ENCODE measurements at places on chromosomes 16 and 17.

DNA sequence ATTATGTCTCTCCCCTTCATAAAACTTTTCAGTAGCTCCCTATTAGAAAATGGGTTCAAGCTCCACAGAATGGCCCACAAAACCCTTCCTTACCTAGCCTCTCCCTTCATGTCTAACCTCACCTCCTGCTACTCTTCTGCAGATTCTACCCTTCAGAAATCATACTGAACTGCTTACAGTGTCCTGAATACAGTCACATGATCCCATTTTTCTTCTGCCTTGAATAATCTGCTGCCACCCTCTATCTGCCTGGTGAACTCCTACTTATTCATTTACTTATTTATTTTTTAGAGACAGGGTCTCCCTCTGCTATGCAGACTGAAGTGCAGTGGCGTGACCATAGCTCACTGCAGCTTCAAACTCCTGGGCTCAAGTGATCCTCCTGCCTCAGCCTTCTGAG, 15.0 kb downstream of the LASP1NB start:
- no peak for DNase-seq

- DNase-seq, result no peak
These were observed 947 bp downstream of the DDX42 start for GRCh38 chr17:63774969-63775265.

DNA sequence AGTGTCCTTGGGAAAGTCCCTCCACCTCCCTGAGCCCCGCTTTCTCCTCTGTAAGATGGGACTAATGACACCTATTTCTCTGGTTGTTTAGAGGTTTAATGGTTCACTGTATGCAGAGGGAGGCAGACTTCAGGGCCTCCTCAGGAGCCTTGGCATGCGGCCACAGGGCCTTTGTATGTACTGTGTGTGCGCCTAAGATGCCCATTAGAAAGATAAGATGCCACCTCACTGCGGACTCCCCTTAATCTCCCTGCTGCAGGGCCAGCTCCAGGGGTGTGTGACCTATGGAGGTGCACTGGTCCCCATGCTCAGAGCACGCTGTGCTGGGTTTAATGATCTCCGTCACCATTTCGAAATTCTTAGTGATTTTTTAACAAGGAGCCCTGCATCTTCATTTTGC, 59.3 kb downstream of the TMEM235 start:
- no peak for DNase-seq

DNA sequence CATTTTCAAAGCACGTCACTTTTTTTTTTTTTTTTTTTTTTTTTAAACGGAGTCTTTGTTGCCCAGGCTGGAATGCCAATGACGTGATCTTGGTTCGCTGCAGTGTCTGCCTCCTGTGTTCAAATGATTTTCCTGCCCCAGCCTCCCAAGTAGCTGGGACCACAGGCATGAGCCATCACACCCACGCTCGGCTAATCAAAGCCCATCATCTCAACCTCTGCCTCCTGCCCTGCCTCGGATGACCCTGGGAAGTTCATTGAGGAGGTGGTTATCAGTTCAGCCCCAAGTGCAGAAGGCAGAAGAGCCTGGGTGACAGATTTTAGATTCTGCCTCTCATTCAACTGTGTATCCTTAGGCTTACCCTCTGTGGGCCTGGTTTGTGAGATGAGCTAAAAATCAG, 484.9 kb upstream of the EEF2KMT start:
- no peak for DNase-seq

DNA sequence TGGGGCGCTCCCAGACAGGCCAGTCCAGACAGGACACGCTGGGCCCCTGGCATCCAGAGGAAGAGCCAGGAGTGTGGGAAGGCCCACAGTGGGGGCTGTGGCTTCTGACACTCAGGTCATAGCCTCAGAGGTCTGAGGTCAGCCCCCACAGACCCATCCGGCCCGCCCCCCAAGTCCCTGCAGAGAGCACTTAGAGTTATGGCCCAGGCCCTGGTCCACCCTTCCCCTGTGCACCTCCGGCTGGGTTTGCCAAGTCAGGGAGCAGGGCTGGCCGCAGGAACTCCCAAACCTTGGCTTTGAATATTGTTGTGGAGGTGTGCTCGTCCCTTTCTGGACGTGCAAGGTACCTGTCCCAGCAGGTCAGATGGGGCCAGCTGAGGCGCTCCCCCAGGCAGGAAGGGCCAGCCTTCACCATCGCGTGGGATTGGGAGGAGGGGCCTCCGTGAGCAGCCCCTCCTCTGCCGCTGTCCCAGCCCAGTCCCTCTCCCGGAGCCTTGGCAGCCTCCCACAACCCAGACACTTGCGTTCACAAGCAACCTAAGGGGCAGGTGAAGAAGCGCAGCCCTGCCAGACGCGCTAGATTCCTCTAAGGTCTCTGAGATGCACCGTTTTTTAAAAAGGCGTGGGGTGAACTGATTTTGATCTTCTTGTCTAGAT, 74.6 kb downstream of the SOCS1 start:
- no peak for DNase-seq

- DNase-seq, result no peak
These were observed 10.2 kb downstream of the RANBP10 start for GRCh38 chr16:67796099-67796718.

- no peak for DNase-seq
These were observed 31.8 kb upstream of the AXIN2 start for GRCh38 chr17:65593092-65593854.

Data from thoracic aorta (tissue), 2 donors.